H7 (cell line): ENCODE measurements at places on chromosomes 7 and 10. TPM values are rescaled to one million over a fixed set of nuclear protein-coding genes. Genes with fewer than 3 reads are reported as not detected.
A peak's percentile ranks its signal among the peaks of the same experiment; 100 is the strongest.

SDK1 gene
- 2.4 and 4.1 TPM in 2 replicates for total RNA-seq

CDC14C gene
- total RNA-seq: 0.07 TPM in 1 of 2 replicates, not detected in the other

DNA sequence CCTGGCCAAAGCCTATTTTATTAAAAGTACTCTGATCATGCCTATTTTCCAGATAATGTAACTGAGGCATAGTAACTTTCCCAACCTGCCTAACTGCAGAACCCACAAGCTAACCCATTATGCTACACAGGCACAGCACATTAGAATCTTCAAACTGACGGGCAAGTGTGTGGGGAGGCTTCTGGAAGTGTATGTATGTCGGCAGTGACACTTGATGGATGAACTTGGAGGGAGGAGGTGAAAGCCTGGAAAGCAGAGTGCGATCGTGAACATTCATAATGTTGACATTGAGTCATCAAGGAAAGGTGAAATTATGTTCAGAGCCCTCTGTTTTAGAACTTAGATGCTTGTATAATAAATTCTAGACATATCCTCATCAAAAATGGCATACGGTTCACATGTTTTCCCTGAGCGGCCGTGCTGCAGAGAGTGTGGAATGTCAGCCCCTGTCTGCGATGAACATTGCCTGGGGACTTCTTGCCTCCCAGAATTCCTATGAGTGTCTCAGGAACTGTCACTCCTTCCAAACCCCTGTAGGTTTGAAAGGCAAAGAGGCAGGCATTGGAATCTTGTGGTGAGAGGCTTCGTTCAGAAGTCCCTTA is 102.4 kb downstream of the SLIT1 start:
- DNase-seq: no peak

- no peak for DNase-seq
Observed at GRCh38 chr10:52855546-52856325, 83.2 kb upstream of the MBL2 start.

- no peak for DNase-seq
Observed at GRCh38 chr7:31788883-31789680, 102.1 kb downstream of the PPP1R17 start.

ERVW-1 gene
- 0.52 and 1.1 TPM in 2 replicates for total RNA-seq

GRCh38 chr7:25308906-25309705 is 80.8 kb upstream of the NPVF start:
- DNase-seq: no peak

GRCh38 chr10:35462491-35462934 is 126.2 kb downstream of the CCNY start:
- no peak for DNase-seq

- no peak for DNase-seq
Observed at GRCh38 chr7:76354981-76355730, 3.6 kb downstream of the YWHAG start.

- DNase-seq: peak; percentile 60
Observed at GRCh38 chr7:1580422-1581030, 10.7 kb upstream of the PSMG3 start.

PPIF gene
- 78.6 and 87.5 TPM in 2 replicates for total RNA-seq

DNA sequence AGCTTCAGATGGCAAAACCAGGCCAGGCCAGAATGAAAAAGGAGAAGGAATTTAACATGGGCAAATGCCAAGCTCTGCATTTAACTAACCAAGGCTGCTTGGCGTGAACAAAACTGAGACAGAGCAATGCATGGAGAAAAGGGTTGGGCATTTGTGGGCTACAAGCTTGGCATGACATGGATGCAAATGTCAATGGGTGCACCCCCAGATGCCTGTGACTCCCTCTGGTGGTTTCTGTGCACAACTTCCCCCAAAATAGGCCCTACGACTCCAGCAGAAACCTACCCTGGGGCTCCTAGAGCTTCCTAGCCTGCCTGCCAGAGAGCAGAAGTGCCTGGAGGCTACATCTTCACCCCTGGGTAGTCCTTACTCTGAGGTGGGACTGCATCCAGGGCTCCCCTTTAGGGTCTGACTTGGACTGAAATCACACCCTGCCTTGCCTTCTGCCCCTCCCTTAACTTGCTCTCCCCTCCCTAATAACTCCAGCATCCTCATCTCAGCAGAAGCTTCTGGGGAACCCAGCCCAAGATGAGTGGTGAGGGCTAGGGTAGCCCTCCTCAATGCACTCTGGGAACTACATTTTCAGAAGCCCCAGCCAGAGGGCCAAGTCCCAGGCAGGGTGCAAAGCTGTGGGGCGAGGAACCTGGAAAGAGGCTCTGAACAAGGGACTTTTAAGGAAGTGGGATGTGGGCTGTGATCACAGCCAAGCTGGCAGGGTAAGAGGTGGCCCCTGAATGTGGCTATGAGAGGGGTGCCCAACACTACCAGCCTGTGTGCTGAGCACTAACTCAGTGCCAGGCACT is 11.3 kb downstream of the GPRIN2 start:
- peak; percentile 91 for DNase-seq

DNA sequence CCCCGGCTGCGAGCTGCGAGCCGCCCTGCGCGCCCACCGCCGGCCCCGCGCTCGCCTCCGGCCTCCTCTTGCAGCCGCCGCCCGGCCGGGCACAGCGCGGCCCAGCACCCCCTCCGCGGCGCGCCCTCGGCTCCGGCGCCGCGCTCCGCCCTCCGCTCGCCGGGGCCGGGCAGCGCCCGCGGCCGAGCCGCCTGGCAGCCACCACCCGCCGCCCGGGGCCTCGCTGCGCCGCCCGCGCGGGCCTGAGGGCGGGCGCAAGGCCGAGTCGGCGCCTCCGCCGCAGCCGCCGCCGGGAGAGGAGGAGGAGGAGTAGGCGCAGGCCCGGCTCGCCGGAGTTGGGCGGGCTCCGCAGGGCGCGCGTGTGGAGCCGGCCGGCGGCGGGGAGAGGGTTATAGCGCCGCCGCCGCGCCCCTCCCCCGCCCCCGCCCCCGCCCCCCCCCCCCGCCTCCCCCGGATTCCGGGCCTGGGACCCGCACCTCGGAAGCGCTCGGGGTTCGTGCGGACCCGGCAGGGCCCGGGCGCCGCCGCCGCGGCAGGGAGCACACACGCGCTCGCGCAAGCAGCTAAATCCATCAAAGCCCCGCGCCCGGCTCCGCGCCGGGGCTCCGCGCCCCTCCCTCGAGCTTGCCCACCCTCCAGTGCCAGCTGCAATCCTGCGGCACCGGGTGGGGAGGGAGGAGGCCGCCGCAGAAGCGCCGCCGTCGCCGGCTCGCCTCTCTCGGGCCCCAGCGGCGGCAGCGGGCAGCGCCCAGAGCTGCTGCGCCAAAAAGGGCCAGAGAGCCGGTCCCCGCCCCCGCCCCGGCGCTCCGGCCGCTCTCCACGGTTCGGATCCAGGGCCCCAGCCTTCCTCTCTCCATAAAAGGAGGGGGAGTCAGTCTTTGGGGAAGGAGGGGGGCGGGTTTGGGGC is at the start of gene PDGFA:
Gene PDGFA (minus strand): TSS at position 363 of the 907 bp plus-strand sequence. CDS start 845 bp downstream, outside the sequence.
- DNase-seq: peak; percentile 96

IKZF1 gene
- total RNA-seq: 0.81 and 1.4 TPM in 2 replicates

DNA sequence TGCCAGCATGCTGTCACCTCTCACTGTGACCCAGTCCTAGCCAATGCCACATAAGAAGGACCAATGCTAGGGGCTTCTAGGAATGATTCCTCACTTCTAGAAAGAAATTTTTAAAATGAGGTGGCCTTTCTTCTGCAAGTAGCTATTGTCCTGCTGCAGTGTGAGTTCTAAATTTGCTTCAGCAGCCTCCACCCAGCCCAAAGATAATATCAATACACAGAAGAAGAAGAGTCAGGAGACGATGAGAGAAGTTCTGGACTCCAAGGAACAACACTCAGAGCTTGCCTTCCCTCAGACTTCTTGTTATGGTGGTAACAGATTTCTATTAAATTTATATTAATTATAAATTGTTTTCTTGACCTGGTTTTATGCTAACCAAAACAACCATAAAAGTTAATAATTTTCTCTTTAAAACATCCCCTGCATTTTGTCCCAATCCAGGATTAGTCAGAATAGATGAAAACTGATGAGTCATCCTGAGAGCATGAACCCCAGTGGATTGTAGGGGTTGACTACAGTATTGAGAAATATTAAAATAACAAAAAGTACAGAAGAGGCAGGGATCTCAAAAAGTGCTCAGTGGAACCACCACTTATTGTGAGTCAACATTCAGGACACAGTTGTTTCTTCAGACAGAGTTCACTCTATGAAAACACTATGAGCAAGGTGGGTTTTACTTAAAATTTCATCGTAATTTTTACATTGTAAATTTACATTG is 29.6 kb upstream of the AKR1C2 start:
- no peak for DNase-seq

- DNase-seq: no peak
Observed at GRCh38 chr7:25260862-25261494, 32.7 kb upstream of the NPVF start.

ZEB1 gene
- 6.8 and 9.4 TPM in 2 replicates for total RNA-seq

DNA sequence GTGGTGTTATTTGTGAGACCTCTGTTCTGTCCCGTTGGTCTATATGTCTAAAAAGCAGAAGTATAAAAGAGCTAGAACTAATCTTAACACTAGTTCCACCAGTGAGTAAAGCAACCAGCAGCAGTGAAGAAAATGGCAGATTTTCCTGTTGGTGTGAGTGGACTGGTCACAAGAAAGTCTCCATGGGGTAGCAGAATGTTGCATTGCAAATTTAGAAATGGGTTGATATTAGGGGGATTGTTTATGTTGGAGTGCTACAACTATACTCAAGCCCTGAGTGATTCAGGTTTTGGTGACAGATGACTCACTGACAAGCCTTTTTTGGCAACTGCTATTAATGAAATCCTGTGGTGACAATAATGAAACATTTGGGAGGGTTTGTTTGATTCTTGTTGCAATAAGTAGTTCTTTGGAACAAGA is 5.6 kb downstream of the AVL9 start:
- no peak for DNase-seq

GRCh38 chr10:124842721-124843120 is 41.1 kb downstream of the ABRAXAS2 start:
- DNase-seq: no peak

- no peak for DNase-seq
Observed at GRCh38 chr7:144792050-144792449, 43.8 kb downstream of the TPK1 start.

DNA sequence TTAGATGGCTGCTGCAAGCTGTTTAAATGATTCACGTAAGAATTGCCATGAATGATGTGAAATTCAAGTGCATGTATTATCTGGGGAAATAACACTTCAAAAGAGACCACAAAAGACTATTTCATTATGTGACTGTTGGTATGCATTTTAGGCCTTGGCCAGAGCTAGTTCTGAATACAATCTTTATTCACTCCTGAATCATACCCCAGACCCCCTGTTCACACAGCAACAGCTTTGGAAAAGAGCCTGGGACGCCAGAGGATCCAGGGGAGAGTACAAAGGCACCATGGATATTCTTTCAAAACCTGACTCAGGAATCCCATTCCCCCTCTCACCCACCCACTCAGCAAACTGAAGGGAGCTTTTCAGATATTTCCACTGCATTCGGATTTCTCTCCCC is 377.1 kb upstream of the DPP6 start:
- no peak for DNase-seq

DNA sequence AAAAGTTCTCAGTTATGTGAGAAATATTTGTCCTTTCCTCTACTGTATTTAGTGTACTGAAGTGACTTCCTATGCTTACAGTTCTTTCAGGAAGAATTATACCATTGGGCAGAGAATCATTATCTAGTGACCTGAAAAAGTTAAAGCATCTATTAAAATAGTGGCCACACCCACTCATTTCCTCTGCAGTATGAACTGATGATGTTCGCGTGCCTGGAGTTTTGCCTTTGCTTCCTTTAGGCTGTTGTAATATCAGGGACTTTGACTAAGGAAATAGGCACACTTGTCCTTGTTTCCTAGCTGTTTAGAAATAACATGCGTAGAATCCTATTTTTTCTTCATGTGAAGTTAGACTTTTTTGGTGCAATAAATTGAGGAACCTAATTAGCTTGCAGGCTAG is 100.7 kb downstream of the ZMYND11 start:
- DNase-seq: no peak

DNA sequence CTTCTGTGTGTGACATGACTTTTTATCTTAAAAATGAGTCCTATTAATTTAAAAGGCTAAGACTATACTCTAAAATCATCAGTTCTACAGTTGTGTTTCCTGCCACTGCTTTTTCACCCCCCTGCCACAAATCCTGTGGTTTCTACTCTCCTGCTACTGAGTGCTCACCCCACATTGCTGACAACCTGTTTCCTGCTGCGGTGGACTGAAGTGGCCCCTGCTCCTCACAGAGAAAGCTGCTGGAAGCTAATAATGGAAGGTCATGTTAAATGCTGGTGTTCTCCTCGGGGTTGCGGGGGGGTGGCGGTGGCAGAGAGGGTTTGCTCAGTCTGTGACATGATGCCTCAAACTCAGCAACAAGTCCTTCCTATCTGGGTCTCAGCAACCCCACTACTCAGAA is 113.2 kb upstream of the INHBA start:
- DNase-seq: no peak

FGFBP3 gene
- 10.1 and 10.5 TPM in 2 replicates for total RNA-seq

GRCh38 chr7:157964016-157964415 is 623.6 kb downstream of the PTPRN2 start:
- DNase-seq: no peak

GRCh38 chr10:79479283-79479909 is 32.9 kb upstream of the EIF5AL1 start:
- no peak for DNase-seq

DNA sequence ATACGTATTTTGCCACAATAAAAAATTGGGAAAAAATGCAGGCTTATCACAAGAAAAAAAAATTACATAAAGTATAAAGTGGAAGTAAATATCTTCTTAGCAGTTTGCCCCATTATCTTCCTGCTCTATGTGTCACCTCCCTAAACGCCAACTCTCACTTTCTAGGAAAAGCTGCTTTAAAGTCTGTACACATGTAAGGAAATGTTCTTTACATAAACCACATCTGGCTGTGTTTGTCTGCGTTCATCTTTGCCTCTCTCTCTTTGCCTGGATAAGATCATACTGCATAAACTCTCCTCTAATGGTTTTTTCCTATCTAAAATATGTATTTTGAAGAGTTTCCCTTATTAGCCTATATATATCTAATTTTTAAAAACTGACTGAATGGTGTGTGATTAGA is 23.0 kb upstream of the UMAD1 start:
- DNase-seq: no peak

GRCh38 chr7:7014827-7015595 is 167.3 kb upstream of the C1GALT1 start:
- DNase-seq: no peak

LIPN gene
- total RNA-seq: not detected in 2 replicates

GRCh38 chr7:116948934-116949333 is 4.4 kb upstream of the ST7 start:
- DNase-seq: no peak

DNA sequence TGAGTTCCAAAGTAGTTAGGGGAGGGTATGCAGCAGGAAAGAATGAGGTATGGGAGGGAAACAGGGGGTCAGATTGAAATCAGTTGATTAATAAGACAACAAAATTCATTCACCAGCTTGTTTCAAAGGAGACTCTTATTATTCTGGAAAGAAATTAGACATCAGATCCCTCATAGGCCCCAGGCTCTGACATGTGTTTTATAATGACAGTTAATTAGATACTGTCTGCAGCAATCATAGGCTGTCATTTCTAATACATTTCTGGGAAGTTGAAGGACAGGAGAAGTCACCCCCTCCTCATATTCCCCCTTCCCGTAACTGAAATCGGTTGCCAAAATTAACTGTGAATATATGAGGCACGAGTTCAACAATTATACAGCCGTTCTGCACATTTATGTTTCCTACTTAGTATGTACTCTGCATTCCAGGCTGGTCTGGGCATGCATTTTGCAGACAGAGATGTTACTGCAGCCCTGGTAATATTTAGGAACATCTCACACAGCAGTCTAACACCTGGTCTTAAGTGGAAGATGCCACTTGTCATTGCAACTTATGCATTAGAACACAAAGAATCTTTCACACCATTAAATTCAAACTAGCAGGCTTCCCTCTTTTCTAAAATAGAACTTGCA is 355.2 kb upstream of the LRGUK start:
- no peak for DNase-seq
